ENCODE measurements at places on chromosomes 12 and 14.

GRCh38 chr14:78197051-78197450 lies 26.9 kb downstream of the NRXN3 start:
- no peak for ATAC-seq

DNA sequence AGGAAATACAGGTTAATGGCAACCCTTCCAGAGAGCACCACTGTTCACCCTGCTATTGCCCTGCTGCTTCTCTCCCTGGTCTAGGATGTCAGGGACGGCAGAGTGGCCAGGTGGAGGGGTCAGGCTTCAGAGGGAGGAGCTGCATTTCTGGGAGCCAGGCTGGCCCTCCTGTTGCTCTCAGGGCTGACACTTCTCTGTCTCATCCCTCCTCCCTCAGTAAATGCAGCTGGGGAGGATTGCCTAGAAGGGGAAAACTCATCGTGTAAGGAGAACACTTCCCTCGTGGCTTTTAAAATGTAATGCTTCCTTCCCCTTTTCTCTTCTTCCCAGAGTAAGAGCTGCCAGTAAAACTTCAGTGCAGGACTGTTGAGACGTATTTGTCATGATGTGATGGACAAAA lies 20.8 kb downstream of the SUSD6 start:
- no peak for ATAC-seq

GRCh38 chr12:14612898-14613445 lies 45.3 kb upstream of the PLBD1 start:
- ATAC-seq: no peak

DNA sequence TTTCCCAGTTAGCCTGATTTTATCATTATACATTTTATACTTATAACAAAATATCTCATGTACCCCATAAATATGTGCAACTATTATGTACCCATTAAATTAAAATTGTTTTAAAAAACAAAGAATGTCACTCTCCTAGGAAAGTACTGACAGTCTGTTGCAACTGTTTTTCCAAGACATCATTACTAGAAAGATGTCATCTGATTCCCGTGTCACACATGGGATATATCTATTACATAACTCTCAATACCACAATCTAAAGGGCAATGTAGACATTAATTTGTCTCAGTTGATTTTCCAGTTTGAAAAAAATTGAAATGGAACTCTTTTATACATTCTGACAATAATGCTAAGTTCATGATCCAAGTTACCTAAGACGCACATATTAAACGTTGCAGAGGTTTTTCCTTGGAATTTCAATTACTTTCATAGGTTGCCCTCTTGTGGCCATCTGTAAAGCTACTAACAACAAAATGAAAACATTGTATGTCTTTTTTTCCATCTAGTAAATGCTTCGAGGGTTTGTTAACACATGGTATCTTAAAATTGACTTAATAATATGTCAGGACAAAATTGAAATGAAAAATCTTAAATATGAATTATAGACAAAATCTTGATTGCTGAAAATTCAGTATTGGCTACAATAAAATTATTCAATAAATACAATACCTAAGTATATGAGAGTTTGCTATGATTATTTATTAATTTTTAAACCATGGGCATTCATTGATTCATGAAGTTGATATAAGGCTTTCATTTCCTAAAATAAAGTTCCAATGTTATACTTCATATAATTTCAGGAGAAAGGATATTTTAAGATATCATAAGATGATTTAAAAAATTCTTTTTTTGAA lies 131.6 kb downstream of the PPFIA2 start:
- ATAC-seq: no peak

GRCh38 chr12:85714425-85714824 lies 121.8 kb downstream of the RASSF9 start:
- no peak for ATAC-seq

DNA sequence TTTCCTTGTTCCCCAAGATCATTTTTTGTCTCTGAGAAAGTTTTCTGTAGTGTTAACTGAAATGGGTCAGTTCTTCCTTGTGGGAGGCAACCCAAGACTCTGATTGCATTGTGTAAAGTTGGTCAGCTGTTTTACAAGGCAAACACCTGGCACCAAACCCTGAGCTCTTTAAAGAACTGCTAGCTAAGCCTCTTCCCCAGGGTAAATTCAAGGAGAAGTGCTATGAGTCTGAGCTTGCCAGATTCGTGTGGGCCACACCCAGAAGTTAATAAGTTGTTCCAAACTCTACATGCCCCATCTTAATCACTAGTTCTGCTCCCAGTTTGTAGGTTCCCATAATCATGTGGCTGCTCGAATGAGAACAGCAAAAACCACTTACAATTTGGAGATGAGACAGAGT lies 214.5 kb downstream of the BTG1 start:
- ATAC-seq: no peak

- peak; percentile 81 for ATAC-seq
Observed at GRCh38 chr14:55071870-55072640, 20.6 kb downstream of the MAPK1IP1L start.

GRCh38 chr12:75685617-75686225 lies 174.3 kb upstream of the KRR1 start:
- no peak for ATAC-seq

DNA sequence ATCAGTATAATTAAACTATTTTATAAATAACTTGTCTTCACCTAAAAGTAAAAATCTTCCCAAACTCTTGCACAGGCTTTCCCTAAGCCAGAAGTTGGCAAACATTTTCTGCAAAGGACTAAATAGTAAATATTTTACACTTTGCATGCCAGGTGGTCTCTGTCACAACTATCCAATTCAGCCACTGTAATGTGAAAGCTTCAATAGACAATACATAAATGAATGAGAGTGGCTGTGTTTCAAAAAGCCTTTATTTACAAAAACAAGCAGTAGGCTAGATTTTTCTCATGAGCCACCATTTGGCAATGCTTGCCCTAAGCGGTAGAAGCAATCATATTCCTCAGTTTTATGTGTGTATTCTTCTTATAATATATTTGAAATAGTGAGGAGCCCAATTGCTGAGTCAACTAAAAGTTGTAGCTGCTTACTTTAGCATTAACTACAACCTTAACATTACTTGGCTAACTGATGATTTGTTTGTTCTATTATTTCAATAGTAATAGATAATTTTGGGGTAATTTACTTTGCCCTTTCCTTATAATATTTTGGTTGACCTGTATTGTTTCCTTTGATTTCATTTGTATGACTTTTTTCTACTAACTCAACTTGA lies 236.0 kb upstream of the SYT1 start:
- no peak for ATAC-seq

GRCh38 chr12:20450591-20451180 lies 82.3 kb downstream of the PDE3A start:
- ATAC-seq: no peak

DNA sequence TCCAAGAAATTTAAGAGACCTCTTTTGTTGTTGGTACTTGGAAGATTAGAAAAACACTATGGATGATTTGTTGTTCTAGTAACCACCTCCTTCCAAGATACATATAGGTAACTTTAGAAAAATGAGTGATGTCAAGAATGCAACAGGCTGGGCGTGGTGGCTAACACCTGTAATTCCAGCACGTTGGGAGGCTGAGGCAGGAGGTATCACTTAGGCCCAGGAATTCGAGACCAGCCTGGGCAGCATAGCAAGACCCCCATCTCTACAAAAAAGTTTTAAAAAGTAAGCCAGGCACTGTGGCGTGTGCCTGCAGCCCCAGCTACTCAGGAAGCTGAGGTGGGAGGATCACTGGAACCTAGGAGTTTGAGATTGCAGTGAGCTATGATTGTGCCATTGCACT lies 97.8 kb downstream of the PCNX1 start:
- ATAC-seq: no peak

Data from stimulated activated memory B cell treated with anti-CD40 and anti-IgM and Interleukin-4, amounts not matched to agents 10 μg/mL and 1 μg/mL and 100 μg/mL, for 72 hours (primary cell).